ENCODE measurements at places on chromosomes 3 and 15.

GRCh38 chr3:110420158-110420641 is 651.4 kb upstream of the NECTIN3 start:
- DNase-seq, result no peak

DNA sequence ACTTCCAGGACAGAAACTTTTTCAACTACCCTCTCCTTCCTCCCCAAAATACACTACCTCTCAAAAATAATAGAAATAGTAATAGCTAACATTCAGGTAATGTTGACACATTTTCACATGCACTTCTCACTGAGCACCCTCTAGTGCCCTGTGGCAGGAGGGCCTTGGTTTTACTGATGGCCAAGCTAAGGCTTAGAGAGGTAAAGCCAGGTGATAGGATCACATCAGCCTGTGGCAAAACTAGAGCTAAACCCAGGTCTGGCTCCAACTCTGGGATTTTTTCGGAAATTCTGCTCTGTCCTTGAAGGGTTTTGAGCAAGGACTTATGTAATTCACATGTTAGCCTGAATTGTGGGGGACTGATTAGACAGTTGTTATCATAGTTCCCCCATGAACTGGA is 922 bp upstream of the TAMM41 start:
- DNase-seq, result no peak

GRCh38 chr3:1288805-1289494 is 196.1 kb downstream of the CNTN6 start:
- DNase-seq, result no peak

DNA sequence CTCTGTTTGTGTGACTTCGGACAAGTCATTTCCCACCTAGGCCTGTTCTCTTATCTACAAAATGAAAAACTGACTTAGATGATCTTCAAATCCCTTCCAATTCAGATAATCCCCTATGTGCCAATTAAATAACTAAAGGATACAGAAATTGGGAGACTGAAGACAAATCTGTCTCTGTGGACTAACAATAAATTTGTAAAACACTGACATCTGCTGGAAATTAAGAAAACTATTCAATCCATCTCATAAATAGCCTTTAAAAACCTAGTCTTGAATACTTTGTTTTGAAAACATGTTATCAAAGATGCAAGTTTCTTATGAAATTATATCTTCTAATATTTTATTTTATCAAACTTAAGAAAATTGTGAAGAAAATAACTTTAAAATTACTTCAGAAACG is 38.3 kb downstream of the MTHFS start:
- DNase-seq, result no peak

DNA sequence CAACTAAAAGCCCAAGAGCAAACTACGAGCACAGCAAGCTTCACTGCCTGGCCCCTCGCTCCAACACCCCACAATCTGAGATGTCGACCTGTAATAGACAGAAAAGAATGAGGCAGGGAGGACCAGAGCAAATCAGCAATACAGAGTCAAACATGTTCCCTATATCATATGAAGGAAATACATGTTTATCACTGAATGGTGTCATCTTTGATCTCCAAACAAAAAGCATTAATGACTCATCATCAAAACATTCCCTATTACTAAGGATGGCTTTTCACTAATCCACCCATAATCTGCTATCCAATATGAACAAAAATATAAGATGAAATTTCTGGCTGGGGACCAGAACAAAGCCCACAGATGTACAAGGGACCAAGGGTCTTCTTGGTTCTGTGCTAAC is 34.7 kb downstream of the MYO5A start:
- DNase-seq, result no peak

GRCh38 chr3:192947421-192947820 is 29.8 kb upstream of the MB21D2 start:
- DNase-seq, result no peak

DNA sequence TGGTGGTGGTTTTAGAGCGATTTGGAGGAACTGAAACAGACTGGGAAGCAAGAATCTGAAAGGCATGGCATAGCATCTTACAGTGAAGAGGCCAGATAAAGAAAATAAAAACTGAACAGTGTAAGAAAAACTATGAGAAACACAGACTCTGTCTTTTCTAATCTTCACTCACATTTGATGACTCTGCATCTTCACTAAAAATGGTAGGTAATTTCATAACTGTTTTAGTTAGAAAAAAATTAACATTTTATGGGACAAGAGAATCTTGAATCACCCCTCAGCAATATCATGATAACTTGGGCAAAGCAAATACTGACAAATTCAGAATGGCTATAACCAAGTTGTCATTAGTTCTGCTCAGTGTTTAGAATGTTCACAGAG is 812.6 kb downstream of the MCTP2 start:
- no peak for DNase-seq

DNA sequence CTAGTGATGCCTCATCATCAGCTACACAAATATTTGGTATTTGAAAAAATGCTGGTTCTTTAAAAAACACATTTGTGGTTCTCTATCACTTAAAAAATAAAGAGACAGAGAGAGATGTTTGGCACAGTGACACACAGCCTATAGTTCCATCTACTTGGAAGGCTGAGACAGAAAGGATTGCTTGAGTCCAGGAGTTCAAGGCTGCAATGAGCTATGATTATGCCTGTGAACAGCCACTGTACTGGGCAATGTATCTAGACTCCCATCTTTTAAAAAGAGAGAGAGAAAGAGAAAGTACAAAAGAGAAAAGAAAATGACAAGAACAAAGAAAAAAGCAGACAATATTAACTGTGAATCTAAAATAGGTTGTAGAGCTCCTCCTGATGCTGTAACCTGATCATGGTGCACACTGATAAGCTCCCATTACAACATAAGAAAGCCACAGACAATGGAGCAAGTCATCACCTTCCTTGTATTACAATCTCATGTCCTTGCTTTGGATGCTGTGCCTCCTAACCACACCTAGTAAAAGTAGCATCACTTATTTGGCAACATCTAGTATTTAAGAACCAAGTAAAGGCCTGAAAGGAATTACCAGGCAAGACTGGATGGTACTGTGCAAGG is 31.7 kb upstream of the MAP4 start:
- no peak for DNase-seq

DNA sequence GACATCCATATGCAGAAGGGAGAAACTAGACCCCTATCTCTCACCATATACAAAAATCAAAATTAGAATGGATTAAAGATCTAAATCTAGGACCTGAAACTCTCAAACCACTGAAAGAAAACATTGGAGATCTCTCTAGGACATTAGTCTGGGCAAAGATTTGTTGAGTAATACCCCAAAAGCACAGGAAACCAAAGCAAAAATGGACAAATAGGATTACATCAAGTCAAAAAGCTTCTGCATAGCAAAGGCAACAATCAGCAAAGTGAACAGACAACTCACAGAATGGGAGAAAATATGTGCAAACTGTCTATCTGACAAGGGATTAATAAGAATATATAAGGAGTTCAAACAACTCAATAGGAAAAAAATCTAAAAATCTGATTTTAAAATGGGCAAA is 54.8 kb downstream of the MYO9A start:
- DNase-seq, result no peak

GRCh38 chr15:81813215-81813614 is 232.6 kb downstream of the MEX3B start:
- no peak for DNase-seq

GRCh38 chr15:64751464-64751863 is 23.9 kb downstream of the RBPMS2 start:
- no peak for DNase-seq

DNA sequence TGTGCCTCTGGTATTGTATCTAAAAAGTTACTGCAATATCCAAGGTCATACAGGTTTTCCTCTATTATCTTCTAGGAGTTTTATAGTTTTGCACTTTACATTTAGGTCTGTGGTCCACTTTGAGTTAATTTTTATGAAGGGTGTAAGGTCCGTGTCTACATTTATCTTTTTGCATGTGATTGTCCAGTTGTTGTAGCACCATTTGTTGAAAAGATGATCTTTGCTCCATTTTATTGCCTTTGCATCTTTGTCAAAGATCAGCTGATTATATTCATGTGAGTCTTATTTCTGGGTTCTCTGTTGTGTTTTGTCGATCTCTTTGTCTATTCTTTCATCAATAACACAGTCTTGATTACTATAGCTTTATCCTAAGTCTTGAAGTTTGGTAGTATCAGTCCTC is 6.7 kb downstream of the CHRNA7 start:
- DNase-seq, result no peak

DNA sequence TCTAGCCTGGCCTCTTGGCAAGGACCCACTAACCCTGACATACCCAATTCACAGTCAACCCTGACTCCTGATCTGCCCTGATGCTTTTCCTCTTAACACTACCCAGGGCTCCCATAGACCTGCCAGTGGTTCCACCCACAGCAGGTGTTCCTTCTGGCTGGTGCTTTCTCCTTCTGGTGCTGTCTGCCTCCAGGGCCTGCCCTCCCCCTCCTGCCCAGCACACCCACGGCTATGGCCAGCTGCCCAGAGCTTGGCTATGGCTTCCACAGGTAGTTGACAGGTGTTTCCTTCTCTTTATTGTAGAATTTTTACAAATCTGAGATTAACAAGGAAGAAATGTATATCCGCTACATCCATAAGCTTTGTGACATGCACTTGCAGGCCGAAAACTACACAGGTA is 46.5 kb upstream of the MANF start:
- DNase-seq, result no peak

DNA sequence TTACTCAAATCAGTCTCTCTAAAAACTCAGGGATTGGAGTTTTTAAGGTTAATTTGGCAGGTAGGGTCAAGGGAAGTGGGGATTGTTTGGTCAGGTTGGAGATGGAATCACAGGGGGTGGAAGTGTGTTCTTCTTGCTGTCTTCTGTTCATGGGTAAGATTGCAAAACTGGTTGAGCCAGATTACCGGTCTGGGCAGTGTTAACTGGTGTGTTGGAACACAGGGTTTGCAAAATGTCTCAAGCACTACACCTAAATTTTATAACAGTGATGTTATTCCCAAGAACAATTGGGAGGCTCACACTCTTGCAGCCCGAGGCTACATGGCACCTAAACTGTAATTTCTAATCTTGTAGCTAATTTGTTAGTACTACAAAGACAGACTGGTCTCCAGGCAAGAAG is 425.4 kb downstream of the PLOD2 start:
- no peak for DNase-seq

DNA sequence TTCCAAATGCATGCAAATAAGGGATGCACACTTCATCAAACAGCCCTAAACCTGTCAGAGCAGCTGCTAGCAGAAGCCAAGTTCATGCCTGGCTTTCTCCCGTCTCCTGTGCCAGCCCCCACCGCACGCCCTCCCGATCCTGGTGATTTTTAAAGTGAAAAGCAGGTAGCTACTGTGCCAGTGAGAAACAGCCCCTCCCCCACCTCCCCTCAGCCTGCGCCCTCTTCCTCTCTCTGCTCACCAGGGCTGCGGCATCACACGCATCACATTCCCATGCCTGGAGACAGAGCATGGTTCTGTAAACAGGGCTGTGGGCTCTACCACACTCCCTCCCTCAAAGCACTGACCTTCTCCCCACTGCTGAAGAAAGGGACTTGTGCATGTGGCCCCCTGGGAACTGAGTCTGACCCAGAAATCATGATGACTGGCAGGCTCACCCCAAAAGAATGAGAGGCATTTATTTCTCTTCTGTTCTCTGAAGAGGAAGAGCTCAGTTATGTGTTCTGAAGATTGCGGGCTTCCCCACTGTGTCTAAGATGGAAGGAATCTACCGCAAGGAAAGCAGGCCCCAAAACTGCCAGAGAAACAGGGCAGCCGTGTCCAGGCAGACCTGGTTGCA is 14.5 kb upstream of the SLC6A1 start:
- DNase-seq, result no peak

- DNase-seq, result no peak
Observed at GRCh38 chr3:100360757-100361496, 26.4 kb downstream of the NIT2 start.

GRCh38 chr3:126971891-126972351 is 11.0 kb upstream of the PLXNA1 start:
- no peak for DNase-seq

- no peak for DNase-seq
Observed at GRCh38 chr3:104951426-104951825, 415.3 kb upstream of the ALCAM start.

Data from coronary artery (tissue), 2 donors.